Hippocampal formation (tissue), 2 donors: ENCODE measurements at places on chromosomes 4 and X.

GRCh38 chrX:1283741-1284140 is 15.1 kb downstream of the CSF2RA start:
- DNase-seq = no peak

GRCh38 chr4:164846566-164846965 is 30.4 kb upstream of the APELA start:
- no peak for DNase-seq

GRCh38 chr4:58507079-58507478 is 1396.9 kb upstream of the IGFBP7 start:
- DNase-seq = no peak

DNA sequence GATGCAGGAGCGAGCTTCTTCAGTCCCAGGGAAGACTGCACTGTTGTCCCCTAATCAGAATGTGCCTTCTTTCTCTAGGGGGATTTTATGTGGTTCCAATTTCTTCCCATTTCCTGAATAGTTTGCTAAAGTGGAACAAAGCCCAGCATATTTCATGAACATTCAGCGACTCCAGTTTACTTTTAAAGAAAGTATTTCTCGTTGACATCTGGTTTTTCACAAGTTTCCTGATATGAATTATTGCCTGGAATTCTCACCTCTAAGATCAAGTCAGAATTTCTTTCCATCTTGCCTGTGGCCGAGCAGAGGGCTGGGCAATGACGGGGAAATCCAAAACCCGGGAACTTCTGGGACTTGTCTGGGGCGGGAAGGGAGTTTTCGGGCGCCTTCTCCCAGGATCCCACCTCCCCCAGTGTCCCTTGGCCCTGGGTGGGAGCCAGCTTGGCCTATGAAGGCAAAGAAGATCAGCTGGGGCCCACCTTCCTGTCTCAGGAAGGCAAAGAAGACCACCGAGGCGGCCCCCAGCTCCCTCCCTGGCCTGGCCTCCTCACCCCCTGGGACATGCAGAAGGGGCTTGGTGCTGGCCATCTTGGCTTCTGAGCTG is 15.4 kb downstream of the SORCS2 start:
- no peak for DNase-seq

GRCh38 chr4:35164063-35164462 is 1080.3 kb downstream of the ARAP2 start:
- DNase-seq = no peak

DNA sequence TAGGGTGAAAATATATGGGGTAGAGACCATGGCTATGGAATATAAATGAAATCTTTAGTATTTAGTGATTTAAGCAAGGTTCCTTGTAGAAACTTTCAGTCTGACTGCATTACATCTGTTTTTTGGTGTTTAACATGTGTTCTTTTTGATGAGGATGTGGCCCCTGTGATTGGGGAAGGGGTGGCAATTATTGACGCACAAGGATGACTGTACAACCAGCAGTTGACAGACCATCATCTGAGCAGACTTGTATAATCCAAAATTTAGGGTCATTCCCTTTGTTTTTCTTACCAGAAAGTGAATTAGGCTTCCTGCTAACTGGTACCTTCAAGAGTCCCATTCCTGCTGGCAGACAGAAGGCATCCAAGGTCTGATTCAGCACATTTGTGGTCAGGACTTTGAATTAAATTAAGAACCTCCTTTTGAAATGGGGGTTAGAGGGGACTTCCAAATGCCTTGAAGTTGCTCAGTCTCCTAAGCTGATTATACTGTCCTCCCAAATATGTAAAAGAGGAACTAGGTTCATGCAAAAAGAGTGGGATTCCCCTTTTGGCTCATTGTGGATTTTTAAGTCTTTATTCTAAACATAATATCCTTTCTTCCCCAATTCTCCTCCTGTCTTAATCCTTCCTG is 112.4 kb upstream of the CXCL13 start:
- DNase-seq = no peak
